ENCODE measurements at places on chromosomes 5 and 9.

DNA sequence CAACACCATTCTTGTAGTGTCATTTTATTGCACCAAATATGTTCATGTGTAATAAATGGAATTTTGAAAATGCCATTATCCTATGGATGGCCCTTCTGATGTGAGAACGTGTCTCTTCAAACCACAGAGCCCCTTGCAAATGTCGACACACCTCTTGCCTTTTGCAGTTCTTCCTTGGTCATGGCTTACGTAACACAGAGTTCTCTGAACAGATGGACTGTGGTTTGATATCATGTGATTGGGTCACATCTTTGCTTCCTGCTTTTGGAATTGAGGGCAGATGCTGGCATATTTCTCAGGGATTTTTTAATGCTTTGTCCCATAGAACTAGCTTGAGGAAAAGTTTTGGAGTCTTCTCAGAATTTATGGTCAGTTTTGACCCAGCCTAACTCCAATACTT lies 4.6 kb downstream of the TGFBR1 start:
- DNase-seq, result peak; percentile 74

DNA sequence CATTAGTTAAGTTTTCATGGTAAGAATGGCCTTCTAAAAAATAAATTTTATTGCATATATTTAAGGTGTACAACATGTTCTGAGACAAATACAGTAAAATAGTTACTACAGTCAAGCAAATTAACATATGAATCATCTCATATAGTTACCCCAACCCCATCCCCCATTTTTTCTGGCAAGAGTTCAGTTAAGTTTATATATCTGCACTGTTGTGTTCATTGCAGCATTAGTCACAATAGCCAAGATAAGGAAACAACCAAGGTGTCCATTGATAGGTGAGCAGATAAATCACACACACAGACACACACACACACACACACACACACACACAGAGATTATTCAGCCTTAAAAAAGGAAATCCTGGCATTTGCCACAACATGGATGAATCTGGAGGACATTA lies 37.2 kb upstream of the OTULIN start:
- DNase-seq, result no peak

- no peak for DNase-seq
Measured at GRCh38 chr5:169592937-169593650, 9.5 kb downstream of the SPDL1 start.

- peak; percentile 69 for DNase-seq
Measured at GRCh38 chr9:86713470-86713869, 233.8 kb downstream of the GAS1 start.

GRCh38 chr9:88873635-88874034 lies 117.6 kb upstream of the S1PR3 start:
- no peak for DNase-seq

DNA sequence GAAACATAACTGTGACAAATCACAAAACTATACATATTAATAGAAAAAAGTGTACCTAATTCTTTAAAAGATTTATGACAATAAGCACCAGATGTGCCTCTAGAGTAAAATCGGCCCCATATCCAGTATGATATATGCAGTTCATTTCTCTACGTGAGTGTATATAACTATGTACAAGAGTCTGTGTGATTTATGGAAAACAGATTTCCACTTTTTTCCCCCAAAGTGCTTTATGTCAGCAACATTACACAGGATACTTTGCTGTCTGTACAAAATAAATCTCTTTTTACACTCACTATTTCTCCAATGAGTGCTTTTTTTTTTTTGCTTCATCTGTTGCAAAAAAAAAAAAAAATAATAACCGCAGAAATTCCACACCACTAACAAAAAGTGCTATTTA lies 298.8 kb upstream of the RFX3 start:
- DNase-seq, result no peak

DNA sequence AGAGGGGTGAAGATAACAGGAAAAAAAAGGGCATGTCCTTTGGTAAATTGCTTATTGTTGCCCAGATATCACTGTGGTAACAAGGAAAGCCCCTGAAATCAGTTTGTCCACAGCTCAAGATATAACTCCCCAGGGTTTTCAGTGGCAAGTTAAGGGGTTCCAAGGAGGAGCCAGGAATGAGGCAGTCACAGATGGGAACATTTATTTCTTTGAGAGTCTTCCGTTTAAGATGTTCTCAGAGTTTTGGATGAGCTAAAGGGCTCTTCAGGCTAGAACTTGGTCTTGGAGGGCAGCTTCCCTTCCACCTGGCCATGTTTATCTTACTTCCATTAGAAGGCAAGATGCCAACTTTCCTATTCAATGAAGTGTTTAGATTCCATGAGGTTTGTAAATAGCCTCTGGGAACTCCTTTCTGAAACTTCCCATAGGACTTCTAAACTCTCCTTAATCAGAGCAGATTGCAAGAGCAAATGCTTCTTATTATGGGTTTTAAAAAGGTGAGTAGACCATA lies 277.6 kb upstream of the TNC start:
- DNase-seq, result no peak

DNA sequence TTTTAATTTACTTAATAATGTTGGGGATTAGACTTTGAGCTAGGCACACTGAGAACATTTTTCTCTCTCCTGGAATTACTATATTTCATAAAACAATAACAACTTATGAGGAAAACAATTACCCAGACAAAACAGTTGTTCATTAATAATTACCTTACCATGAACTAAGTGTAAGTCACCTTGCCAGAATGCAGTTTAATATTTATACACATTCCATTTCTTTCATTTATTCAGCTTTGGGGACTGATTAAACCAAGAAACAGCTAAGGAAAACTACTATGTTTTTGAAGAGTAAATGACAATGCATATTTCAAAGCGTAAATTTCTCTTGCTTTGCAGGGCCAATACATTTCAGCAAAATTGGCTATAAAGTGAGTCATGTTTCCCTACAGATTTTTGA lies 616.2 kb downstream of the PRELID2 start:
- DNase-seq, result no peak

DNA sequence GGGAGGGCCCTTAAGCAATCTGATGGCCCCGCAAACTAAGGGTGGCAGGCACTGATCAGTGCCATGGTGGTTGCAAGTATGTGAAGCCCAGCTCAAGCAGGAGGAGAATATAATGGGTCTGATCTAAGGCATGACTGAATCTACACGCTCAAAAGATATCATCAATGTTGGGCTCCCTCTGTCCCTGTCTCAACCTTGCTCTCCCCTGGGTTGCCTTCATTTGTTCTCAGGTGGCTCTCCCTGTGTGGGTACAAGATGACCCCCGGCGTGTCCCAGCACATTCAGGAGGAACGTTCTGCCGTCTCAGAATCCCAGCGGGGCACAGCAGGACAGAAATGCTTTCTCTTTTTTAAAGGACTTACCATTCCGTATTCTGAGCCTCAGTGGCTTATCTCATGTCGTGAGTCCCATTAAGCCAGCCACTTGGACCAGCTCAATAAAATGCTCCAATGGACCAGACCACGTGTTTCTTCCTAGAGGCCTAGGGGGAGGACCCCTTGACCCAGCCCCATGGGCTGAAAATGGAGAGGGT lies 12.0 kb upstream of the RNF130 start:
- no peak for DNase-seq

- no peak for DNase-seq
Measured at GRCh38 chr9:18397076-18397475, 76.9 kb upstream of the ADAMTSL1 start.

DNA sequence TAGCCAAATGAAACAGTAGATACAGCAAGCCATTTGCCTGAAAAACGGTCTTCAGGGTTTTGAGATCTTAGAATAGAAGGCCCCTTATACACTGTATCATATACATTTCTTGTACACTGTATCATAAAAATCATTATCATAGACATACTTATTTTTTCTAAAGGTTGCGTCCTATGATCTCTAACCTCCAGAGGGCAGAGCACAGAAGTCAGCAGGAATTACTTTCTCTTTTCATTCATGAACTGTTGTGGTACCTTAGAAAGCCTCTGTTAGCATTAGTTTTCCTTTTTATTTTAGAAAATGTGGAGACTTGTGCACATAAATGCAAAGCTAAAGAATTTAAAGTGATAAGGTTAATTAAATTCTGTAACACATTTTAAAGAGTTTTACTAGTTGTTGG lies 115.4 kb downstream of the OXCT1 start:
- no peak for DNase-seq

All from fibroblast of gingiva (primary cell).